ENCODE measurements at places on chromosomes 6 and 20.
A peak's percentile ranks its signal among the peaks of the same experiment; 100 is the strongest.

DNA sequence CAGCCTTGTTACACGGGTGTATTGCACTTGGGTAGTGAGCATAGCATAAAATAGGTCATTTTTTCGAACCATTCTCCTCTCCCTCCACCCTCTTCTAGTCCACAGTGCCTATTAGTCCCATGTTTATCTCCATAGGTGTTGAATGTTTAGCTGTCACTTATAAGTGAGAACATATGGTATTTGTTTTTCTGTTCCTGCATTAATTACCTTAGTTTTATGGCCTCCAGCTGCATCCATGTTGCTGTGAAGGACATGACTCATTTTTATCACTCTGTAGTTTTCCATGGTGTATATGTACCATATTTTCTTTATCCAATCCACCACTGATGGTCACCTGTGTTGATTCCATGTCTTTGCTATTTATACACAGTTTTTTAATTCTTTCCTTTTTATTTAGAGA, 889.5 kb downstream of the EYS start:
- H3K27ac ChIP-seq = no peak overlapping the region
- DNase-seq = no peak
- H3K36me3 ChIP-seq = no peaks in the 10 kb centered on the region
- H3K4me1 ChIP-seq = no peaks in the 10 kb centered on the region

- peaks cover 6% of the 10 kb centered on the region for H3K36me3 ChIP-seq
- H3K4me3 ChIP-seq = no peak overlapping the region
- DNase-seq = no peak
Observed at GRCh38 chr6:20924911-20925543, 390.8 kb downstream of the CDKAL1 start.

- peaks cover 4% of the 10 kb centered on the region for H3K27me3 ChIP-seq
- no peak overlapping the region for H3K4me3 ChIP-seq
- H3K27ac ChIP-seq = no peak overlapping the region
- H3K4me1 ChIP-seq = no peaks in the 10 kb centered on the region
Observed at GRCh38 chr6:95654176-95654575, 76.8 kb downstream of the MANEA start.

- peaks cover 14% of the 10 kb centered on the region for H3K4me1 ChIP-seq
- peak overlapping the region; percentile 32 for H3K27ac ChIP-seq
- H3K27me3 ChIP-seq = peaks cover 4% of the 10 kb centered on the region
- no peaks in the 10 kb centered on the region for H3K36me3 ChIP-seq
Observed at GRCh38 chr6:139600919-139601475, 226.5 kb upstream of the CITED2 start.

DNA sequence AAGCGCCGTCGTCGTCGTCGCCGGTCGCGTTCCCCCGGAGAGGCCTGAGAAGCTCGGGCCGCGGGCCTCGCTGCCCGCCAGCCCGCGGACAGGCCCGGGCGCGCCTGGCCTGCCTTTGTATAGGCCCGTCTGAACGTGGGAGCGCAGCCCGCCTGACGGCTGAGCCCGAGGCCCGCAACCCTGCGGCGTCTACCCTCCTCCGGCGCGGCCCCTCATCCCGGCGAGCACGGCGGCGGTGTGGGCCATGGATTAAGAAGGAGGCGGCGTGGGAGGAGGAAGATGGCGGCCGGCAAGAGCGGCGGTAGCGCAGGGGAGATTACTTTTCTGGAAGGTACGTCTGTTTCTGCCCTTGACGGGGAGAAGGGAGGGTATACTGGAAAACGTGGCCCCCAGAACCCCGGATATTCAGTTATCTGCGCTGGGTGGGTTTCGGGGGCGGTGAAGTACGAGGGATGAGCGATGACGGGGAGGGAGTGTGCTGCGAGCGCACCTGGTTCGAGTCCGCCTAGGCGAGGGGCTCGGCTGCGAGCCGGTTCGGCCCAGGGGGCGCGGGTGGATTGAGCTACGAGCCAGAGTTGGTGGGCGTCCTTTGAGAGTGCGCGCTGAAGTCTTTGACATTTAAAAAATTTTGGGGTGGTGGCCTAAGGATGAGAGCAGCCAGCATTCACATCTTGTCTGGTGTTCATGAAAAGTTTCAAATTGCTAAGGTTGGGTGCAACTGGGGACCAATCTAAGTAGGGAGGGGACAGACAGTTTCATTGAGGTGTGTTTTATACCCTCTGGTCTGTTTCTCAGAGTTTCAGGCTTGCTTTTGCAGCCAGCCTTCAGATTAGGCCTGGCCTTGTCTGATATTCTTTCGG, 796 bp downstream of the SENP6 start:
- H3K36me3 ChIP-seq = peaks cover 12% of the 10 kb centered on the region
- H3K27ac ChIP-seq = peak overlapping the region; percentile 97
- DNase-seq = peak; percentile 64
- H3K27me3 ChIP-seq = no peaks in the 10 kb centered on the region
- peak overlapping the region; percentile 98 for H3K4me3 ChIP-seq
- peaks cover 66% of the 10 kb centered on the region for H3K4me1 ChIP-seq

DNA sequence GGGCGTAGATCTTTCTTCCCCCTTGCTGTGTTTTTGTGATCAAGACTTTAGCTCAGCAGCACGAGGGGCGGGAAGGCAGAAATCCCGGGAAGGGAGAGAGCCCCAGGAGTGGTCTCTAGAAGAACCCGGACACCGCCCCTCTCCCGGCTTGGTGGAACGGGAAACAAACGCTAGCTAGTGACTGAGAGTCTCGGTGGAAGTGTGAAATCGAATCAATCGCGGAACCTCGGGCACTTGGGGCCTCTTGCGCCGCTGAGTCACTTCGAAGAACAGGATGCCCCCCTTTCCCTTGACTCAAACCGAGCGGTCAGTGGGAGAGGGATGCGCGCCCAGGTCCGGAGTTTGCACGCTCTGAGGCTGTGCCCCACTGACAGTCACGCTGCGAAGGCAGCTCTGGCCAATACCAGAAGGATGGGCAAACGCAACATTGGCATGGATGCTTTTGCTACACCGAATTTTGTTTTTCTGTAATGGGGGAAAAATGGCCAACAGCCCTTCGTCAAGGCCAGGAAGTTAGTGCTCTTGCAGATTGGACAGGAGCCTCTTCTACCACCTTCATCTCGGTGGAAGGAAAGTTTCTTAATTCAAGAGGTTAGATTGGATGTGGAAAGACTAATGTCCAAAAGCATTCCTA, 1.6 kb upstream of the OLIG3 start:
- peak overlapping the region; percentile 42 for H3K27ac ChIP-seq
- peaks cover 86% of the 10 kb centered on the region for H3K27me3 ChIP-seq
- no peaks in the 10 kb centered on the region for H3K36me3 ChIP-seq
- H3K4me3 ChIP-seq = peak overlapping the region; percentile 17
- peaks cover 47% of the 10 kb centered on the region for H3K4me1 ChIP-seq

DNA sequence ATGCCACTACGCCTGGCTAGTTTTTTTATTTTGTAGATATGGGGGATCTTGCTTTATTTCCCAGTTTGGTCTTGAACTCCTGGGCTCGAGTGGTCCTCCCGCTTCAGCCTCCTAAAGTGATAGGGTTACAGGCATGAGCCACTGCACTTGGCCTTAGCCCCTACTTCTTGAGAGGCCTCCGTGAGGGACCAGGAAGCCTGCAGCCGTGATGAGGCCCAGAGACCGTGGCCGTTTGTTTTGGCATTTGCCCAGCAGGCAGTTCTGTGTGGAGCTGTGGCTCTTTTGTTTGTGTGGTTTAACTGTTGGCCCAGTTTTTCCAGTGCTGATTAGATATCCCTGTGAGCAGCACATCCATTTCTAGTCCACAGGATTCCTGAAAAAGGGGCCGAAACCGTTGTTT, 39.8 kb downstream of the SRSF3 start:
- no peaks in the 10 kb centered on the region for H3K27me3 ChIP-seq
- peaks cover 2% of the 10 kb centered on the region for H3K4me1 ChIP-seq
- H3K4me3 ChIP-seq = no peak overlapping the region
- no peak overlapping the region for H3K27ac ChIP-seq
- no peaks in the 10 kb centered on the region for H3K36me3 ChIP-seq

GRCh38 chr6:40907198-40907701, 131.8 kb downstream of the UNC5CL start:
- peaks cover 3% of the 10 kb centered on the region for H3K4me1 ChIP-seq
- H3K4me3 ChIP-seq = no peak overlapping the region
- no peaks in the 10 kb centered on the region for H3K36me3 ChIP-seq
- no peak overlapping the region for H3K27ac ChIP-seq
- DNase-seq = no peak
- peaks cover 8% of the 10 kb centered on the region for H3K27me3 ChIP-seq

- peaks cover 12% of the 10 kb centered on the region for H3K4me1 ChIP-seq
- H3K27me3 ChIP-seq = no peaks in the 10 kb centered on the region
Observed at GRCh38 chr6:130632277-130632676, 194.9 kb upstream of the SMLR1 start.

- DNase-seq = peak; percentile 70
- H3K36me3 ChIP-seq = peaks cover 4% of the 10 kb centered on the region
- H3K27me3 ChIP-seq = peaks cover 13% of the 10 kb centered on the region
- peaks cover 28% of the 10 kb centered on the region for H3K4me1 ChIP-seq
- peak overlapping the region; percentile 3 for H3K4me3 ChIP-seq
Observed at GRCh38 chr20:49534255-49534712, 33.7 kb downstream of the PTGIS start.

DNA sequence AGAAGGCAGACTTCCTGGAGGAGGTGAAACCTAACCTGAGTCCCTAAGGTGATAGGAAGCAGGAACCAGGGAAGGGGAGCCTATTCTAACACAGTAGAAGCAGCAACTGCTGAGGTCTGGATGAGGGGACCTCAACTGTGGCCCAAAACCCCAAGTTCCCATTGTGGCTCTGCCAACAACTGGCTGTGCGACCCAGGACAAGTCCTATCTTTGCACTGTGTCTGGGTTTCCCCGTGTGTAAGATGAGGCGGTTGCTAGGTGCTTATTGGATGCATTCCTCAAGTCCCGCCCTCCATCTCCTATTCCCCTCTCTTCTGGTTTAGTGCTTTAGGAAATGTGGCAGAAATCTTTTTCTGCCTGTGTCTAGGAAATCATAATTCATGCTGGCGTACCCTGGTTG, 52.2 kb upstream of the TTPAL start:
- H3K4me1 ChIP-seq = no peaks in the 10 kb centered on the region
- no peak for DNase-seq
- H3K36me3 ChIP-seq = no peaks in the 10 kb centered on the region
- no peak overlapping the region for H3K27ac ChIP-seq
- H3K4me3 ChIP-seq = no peak overlapping the region

DNA sequence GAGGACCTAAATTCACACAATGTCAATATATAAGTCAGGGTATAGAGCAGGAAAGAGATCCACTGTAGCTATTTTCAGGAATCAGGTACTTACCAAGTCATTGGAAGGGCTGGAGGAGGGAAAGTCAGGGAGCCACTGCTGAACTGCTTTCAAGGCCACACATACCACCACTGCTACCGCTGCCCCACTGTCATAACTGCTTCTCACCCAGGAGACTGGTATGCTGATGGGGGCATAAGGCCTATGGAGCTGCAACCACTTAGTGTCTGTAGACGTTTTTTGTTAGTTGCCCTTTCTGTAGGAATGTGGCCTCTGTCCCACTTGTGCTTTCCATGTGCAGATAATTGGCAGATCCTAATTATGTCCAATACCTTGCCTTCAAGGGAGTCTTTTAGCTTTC, 5.4 kb downstream of the SMAP1 start:
- peak overlapping the region; percentile 12 for H3K27ac ChIP-seq
- no peak for DNase-seq
- no peaks in the 10 kb centered on the region for H3K27me3 ChIP-seq
- peaks cover 58% of the 10 kb centered on the region for H3K4me1 ChIP-seq
- no peak overlapping the region for H3K4me3 ChIP-seq

DNA sequence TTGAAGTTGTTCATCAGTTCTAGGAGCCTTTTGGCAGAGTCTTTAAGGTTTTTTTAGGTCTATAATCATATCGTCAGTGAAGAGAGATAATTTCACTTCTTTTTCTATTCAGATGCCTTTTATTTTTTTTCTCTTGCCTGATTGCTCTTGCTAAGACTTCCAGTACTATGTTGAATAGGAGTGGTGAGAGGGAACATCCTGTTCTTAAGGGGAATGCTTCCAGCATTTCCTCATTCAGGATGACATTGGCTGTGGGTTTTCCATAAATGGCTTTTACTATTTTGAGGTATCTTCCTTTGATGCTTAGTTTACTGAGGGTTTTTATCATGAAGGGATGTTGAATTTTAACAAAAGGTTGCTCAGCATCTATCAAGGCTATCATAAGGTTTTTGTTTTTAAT, 109.5 kb downstream of the CLVS2 start:
- no peaks in the 10 kb centered on the region for H3K36me3 ChIP-seq
- H3K4me1 ChIP-seq = no peaks in the 10 kb centered on the region
- DNase-seq = no peak
- no peak overlapping the region for H3K4me3 ChIP-seq
- no peaks in the 10 kb centered on the region for H3K27me3 ChIP-seq

DNA sequence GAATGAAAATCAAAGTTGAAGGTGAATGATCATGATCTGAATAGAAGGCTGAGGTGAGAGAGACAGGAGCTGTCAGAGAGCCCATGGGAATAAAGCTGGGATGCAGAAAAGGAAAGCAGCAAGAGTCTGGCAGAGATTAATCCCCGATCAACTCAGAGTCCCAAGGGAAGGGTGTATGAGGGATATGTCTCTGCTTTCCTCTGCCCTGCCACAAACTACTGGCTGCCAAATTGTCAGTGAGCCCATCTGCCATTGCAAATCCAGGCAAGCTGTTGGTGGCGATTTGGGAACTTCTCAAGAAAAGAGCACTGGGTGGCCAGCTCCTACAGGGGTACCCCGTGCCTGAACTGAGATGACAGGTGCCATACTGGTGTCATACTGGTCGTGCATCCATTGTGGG, 705.5 kb upstream of the MAN1A1 start:
- no peak for DNase-seq
- no peak overlapping the region for H3K27ac ChIP-seq
- no peaks in the 10 kb centered on the region for H3K36me3 ChIP-seq
- H3K4me3 ChIP-seq = no peak overlapping the region
- H3K27me3 ChIP-seq = no peaks in the 10 kb centered on the region

GRCh38 chr6:12111363-12111670, 99.2 kb downstream of the HIVEP1 start:
- DNase-seq = no peak
- H3K27ac ChIP-seq = no peak overlapping the region
- H3K27me3 ChIP-seq = no peaks in the 10 kb centered on the region
- H3K4me3 ChIP-seq = no peak overlapping the region
- peaks cover 55% of the 10 kb centered on the region for H3K4me1 ChIP-seq
- H3K36me3 ChIP-seq = peaks cover 56% of the 10 kb centered on the region

Data from activated naive CD8-positive, alpha-beta T cell treated with anti-CD3 and anti-CD28 coated beads, Interleukin-2, amount 50 U/mL, for 24 hours (primary cell).